ENCODE measurements at places on chromosomes 12 and 14.
A peak's percentile ranks its signal among the peaks of the same experiment; 100 is the strongest.

GRCh38 chr14:47674148-47674542 is 1.3 kb downstream of the MDGA2 start:
- no peak for DNase-seq

- no peak for DNase-seq
These were observed 14.8 kb upstream of the DYRK2 start for GRCh38 chr12:67633708-67634107.

DNA sequence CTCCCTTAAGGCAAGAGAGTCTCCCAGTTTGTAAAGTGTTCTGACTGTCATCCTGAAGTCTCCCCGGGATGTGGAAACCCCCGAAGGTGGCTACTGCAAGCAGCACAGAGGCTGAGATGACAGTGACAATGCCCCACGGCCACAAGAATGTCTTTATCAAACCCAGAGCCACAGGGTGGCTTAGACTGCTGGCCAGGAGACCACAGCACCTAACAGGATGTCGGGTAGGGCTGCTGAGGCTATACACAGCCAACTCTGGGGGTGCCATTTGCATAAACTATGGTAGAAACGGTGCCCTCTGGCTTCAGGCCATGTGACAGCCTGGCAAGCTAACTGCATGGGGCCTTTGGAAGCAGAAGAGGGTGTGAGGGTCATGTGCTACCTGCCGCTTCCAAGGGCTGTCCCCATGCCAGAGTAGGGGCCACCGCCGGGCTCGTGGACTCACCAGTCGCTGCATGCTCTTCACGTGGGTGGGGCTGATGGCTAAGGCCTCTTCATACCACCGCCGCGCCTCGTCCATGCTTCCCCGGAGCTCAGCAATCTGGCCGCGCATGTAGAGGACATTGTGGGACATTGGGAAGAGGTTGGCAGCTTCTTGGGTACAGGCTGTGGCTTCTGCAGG is 180.9 kb downstream of the CALM1 start:
- no peak for DNase-seq

DNA sequence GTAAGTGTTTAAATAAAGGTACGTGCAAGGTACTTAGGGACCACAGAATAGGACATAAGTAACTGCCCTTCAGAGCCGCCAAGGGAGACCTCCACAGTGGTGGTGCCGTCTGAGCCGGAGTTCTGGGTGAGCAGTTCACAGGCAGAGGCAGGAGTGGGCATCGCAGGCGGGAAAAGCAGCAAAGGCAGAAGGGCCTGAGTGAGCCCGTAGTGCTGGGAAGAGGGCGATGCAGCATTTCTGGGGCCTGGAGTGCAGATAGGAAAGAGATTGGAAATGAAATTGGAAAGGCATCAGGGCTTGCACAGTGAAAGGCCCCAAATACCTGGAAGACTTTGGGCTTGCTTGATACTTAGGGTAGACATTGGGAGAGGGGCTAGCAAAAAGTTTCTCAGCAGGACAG is 32.9 kb downstream of the EVL start:
- DNase-seq, result no peak

DNA sequence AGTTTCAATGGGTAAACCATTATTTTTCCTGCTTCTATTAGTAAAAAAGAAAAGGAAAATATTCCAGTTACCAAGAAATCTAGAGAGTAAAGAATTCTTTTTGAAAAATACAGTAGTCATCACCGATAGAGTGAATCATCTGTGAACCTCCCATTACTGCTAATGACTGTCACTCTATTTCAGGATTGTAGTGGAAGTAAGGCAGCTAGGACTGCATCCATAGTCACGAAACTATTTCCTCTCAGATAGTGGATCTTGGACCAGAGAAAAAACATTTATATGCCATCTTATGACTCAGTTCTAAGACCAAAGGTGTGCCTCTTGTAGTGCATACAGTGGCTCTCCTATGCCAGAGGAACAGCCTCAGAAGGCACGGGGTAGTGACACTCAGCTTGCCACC is 173.9 kb upstream of the PLEKHA5 start:
- no peak for DNase-seq

DNA sequence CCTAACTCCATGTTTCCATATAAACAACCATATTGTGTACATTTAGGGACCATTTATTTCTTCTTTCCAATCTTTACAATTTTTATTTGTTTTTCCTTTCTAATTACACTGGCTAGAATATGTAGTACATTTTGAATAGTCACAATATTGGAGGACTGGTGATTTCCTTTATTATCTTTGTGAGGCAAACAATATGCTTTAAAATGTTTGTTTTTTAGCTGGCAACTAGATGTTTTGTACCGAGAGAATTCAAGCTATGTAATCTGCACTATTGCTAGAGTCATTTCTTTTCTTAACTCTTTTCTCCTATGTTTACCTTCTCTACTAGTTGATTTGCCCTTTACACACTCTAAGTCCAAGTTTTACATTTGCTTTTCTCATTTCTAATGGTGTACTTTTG is 13.3 kb upstream of the NTN4 start:
- no peak for DNase-seq

DNA sequence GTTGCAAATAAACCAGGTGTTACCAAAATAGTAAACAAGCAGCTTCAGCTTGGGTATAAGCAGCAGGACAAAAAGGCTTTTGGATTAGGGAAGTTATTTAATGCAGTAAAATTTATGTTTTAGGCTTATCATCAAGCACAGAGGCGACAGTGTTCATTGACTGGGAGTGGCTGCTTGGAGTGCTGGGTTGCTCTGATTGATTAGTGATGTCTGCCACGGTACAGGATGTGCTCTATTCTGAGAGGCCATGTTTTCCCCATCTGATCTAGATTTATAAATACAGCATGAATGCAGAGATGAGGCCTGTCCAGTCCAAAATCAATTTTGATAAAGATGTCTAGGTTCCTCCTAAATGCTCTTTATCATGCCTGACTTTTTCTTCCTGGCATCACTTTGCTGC is 83.5 kb downstream of the MAP1LC3B2 start:
- DNase-seq, result no peak

GRCh38 chr12:56013482-56013881 is 7.4 kb upstream of the IKZF4 start:
- DNase-seq, result no peak

GRCh38 chr12:109551108-109551507 is 22.2 kb downstream of the MMAB start:
- no peak for DNase-seq

GRCh38 chr14:70121521-70121920 is 67.2 kb downstream of the SLC8A3 start:
- DNase-seq, result no peak

GRCh38 chr14:99459481-99460100 is 21.1 kb downstream of the SETD3 start:
- no peak for DNase-seq

- no peak for DNase-seq
These were observed 16.5 kb upstream of the GABARAPL1 start for GRCh38 chr12:10196210-10196609.

GRCh38 chr14:99380402-99380801 is 100.3 kb downstream of the SETD3 start:
- no peak for DNase-seq

DNA sequence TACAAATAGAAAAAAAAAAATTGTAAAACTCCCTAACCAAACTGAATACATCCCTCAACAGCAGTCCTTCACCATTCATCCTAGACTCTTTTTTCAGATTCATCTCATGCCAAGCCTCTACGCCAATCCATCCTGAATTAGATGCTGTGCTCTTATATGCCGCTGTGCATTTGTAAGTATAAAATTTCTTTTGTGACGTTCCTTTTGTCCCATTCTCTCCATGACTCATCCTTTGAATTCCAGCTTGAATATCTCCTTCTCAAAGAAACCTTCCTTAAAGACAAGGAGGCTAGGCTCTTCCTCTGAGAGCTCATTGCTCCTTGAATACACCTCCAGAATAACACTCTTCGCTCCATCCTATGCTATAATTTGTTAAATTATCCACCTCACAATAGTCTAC is 359.2 kb downstream of the RMST start:
- no peak for DNase-seq

GRCh38 chr14:100691395-100692056 is 35.2 kb upstream of the DLK1 start:
- no peak for DNase-seq

DNA sequence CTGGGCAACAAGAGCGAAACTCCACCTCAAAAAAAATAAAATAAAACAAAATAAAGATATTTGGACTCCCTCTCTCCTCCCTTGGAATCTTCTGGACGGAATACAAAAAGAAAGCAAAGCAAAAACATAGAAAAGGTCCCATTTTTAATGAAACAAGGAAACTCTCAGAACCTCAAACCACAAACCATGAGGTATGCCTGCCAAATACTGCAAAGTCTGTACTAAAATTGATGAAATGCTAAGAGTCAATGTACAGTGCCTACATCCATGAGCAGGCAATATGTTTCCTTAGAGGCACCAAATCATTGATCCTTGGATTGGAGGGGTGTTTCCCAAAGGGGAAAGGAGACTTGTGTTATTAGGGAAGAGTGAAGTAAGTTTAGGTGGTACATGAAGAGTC is 8.2 kb upstream of the RPS6KA5 start:
- DNase-seq, result no peak

DNA sequence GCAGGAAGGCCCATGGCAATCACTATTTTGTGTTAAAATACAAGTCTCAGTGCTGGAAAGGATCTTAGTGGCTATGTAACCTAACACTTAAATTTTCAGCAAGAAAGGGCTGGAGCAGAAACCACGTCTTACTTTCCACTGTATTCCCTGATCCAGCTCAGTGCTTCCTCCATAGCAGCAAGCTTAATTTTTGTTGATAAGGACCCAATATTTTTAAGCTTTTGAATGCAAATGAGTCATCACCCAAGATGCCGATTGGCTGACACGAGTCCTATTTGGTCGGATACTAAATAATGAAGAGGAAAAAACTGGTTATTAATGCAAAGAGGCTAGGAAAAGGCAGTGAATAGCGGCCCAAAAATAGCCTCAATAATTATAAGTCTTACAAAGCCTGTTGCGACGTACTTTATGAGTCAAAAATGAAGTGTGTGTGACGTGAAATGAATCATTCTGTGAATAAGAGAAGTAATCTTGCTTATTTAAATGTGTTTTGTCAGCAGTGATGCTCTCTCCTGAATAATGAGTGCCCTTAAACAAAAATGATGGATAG is 46.9 kb upstream of the IGF1 start:
- DNase-seq, result peak; percentile 7

- DNase-seq, result no peak
These were observed 85.3 kb downstream of the LRP6 start for GRCh38 chr12:12181511-12181910.

GRCh38 chr12:106601496-106601895 is 18.7 kb downstream of the RFX4 start:
- no peak for DNase-seq

- peak; percentile 86 for DNase-seq
These were observed 66.7 kb downstream of the CCDC88C start for GRCh38 chr14:91350813-91351511.

GRCh38 chr12:1510056-1510812 is 84.1 kb downstream of the FBXL14 start:
- DNase-seq, result no peak

DNA sequence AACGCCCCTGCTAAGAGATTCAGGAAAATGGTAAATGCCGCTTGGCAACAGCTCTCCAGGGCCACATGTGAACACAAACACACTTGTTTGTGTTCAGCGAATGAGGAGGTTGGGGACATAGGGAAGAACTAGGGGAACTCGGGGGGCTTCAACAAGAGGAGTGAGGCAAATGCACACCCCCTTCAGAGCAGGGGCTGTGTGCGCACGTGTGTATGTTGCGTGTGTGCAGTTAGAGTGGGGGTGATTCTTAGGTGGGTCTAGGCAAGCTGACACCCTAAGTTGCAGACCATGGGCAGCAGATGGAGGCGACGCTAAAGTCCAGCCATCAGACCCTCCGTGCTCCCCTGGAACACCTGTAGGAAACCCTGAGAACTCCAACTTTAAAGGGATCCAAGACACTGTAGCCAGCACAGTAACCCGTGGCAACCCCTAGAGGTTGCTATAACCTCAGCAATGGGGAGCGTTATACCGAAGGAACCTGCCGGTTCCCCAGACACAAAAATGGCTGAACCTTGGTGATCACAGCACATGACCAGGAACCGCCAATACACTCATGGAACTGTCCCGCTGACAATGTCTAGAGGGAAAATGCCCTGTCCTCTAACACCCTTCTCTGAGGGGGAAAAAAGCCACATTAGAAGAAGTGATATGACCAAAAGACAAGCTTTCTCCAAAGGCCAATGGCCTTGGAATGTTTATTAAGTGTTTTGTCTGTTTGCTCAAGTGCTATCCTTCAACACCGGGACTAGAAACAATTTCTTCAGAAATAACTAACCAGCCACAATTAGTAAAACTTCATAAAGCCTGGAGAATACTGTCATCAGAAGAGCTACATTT is 86.5 kb upstream of the CEP83 start:
- peak; percentile 10 for DNase-seq

- DNase-seq, result no peak
These were observed 149.0 kb upstream of the PRMT8 start for GRCh38 chr12:3342051-3342450.

DNA sequence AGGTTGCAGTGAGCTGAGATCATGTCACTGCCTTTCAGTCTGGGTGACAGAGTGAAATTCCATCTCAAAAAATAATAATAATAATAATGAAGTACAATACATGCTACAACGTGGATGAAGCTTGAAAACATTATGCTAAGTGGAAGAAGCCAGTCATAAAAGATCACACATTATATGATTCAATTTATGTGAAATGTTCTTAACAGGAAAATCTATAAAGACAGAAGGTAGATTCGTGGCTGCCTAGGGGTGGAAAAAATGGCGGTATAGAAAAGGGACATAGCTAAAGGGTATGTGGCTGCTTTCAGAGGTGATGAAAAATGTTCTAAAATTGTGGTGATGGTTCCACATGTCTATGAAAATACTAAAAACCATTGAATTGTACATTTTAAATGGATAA is 41.0 kb upstream of the AMIGO2 start:
- no peak for DNase-seq

DNA sequence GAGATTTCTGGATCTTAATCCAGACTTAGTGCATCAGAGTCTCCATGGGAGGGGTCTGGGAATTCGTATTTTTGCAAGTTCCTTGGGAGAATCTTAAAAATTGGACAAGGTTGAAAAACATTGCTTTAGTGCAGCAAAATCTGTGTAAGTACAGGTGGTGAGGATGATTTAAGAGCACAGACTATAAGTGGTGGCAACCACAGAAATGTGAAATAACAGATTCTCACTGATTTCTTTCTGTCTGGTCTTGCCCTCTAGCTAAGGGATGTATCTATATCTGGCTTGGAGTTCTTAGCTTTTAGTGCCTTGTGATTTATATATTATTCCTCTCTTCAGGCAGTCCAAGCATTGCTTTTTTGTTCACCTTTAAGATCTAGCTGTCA is 116.2 kb downstream of the DIP2B start:
- no peak for DNase-seq

- DNase-seq, result peak; percentile 16
These were observed 662 bp upstream of the NELL2 start for GRCh38 chr12:44876544-44877410.
